M059J (cell line): ENCODE measurements at places on chromosomes 1 and 21.
A peak's percentile ranks its signal among the peaks of the same experiment; 100 is the strongest.

DNA sequence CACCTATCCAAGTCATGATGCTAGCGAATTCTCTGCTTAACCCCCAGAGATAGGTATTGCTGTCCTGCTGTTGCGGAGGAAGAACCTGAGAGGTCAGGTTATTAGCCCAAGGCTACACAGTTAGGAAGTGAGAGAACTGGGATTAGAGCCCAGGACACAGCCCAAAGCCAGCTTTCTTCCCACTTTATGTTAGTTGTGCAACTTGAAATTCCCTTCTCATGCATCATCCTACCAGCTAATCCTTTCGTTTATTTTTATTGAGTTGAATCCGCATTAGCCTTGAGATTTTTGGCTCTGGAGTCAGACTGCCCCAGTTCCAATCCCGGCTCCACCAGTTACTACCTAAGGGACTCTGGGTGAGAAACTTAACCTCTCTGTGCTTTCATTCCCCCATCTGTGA, 65.4 kb downstream of the PLEKHA6 start:
- DNase-seq, result peak; percentile 97

DNA sequence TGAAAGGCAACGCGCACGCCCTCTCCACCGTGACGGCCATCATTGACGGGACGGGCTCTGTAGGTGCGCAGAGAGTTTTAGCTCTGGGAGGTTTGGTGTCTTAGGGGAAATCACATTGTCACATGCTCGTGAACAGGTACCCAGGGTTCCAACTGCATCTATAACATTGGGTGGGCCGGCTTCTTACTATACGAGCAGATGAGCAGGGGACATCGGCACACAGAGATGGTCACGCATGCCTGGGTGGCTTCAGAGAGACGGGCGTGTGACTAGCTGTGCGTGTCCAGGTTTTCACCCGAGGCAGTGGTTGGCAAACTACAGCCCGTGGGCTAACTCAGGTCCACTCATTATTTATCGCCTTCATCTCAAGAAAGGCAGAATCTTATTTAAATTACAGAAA, 54.7 kb downstream of the SLC37A1 start:
- no peak for DNase-seq

- DNase-seq, result no peak
Measured at GRCh38 chr1:3548895-3549294, 62.4 kb downstream of the MEGF6 start.

GRCh38 chr1:43319288-43319687, 18.3 kb upstream of the MPL start:
- no peak for DNase-seq

- DNase-seq, result no peak
Measured at GRCh38 chr1:23039308-23039826, 20.1 kb downstream of the KDM1A start.

DNA sequence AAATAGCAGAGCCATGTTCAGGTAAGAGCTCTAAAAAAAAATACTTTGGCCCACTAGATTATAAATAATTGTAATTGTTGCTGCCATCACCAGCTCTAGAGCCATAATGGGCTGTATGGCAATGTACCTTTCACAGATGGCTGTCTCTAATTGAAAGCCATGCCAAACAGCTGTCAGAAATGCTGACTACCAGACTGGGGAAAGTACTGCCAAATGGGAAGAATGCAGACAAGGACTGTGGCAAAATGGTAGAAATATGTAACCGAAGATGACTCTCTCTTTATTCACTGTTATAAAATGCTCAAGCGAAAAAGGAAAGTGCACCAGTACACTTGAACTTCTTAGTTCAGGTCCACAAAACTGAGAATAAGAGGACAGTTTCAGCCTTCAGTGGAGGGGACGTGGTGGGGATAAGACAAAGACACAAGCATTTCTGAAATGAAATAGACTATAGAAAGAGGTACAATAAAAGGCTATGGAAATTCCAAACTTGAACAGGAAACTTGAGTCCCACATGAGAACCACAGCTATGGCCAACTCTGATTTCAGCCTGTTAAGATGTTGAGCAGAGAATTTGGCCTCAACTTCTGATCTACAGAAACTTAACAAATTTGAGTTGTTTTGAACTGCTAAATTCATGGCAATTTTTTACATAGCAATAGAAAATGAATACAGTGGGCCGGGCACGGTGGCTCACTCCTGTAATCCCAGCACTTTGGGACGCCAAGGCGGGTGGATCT, 46.5 kb upstream of the LPGAT1 start:
- DNase-seq, result no peak

GRCh38 chr1:7293702-7294629, 477.1 kb upstream of the VAMP3 start:
- no peak for DNase-seq

DNA sequence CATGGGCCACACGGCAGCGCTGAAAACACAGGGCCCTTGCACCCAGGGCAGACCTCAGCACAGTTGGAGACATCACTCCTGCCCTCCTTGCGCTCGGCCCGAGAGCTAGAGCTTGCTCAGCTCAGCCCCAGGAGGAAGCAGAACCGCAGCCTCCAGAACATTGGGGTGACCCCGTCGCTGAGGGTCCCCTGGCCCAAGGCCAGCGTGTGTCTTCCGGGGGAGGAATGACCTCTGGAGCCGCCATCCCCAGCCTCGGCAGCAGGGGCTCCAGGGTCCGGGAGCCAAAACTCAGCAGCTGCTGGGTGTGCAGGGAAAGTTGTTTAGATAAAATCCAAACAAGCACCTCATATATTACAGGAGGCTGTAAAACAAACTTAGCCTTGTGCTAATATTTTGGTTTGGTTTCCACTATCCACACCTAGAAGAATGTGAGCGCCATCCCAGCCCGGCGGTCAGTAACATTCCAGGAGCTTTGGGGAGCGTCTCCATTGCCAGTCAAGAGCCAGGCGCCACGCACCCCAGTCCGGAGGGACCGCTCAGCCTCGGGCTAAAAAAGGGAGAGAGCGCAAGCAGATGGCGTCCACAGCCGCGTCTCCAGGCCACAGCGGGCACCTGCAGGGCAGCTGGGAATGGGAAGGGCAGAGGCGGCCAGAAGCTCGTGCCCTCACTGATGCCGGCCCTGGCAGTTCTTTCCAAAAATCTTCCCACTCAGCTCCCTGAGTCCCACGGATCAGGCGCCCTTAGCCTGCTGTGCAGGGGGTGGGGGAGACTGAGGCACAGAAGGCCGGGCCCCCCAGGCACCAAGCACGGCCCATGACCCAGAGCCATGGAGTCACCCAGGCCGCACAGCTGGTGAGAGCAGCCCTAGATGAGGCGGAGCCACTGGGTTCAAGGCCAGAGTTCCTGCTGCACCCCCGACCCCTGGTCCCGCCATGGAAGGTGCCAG, 52.0 kb downstream of the SLX9 start:
- DNase-seq, result no peak

DNA sequence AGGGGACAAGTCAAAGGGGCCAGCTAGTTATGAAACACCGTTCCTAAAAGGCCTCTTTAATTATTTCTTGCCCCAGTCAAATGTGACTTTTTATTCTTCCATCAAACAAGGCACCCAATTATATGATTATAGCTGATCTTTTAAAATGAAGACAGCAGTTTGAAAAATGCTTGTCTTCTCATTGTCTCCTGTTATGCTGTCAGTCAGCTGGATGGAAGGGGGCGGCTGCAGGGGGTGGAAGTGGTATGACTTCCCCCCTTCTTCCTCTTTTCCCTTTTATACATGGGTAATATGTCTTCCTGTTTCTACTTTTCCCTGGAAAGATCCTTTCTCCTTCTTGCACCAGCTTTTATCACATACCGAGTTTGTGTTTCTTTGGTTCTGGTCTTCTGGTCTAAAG, 25.8 kb upstream of the KCNA10 start:
- no peak for DNase-seq

DNA sequence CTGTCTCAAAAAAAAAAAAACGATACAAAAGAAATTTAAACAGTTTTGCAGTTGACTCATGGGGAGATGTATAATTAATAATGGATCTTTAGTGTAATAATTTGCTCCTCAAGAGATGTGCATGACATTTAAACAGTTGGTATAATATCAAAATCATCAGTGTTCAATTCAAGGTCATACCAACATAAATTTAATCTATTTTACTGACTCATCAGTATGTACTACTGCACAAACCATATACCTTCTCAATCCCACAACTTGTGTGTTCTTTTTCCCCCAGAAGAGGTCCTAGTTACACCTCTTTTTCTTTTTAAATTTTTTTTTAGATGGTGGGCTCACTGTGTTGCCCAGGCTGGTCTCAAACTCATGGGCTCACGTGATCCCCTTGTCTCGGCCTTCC, 23.6 kb downstream of the CDKN2C start:
- DNase-seq, result no peak

DNA sequence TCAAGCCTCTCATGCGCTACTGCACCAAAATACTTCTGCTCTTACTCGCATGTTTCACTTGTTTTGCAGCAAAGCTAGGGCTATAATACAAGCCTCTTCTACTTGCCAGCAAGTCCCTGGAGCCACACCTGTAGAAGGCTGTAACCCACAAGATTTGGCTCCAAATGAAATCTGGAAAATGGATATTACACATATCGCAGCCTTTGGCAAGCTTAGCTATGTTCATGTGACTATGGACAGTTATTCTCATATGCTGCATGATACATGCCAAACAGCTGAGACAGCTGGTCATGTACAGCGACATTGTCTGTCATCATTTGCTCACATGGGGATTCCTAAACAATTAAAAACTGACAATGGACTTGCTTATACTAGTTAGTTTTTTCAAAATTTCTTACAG, 270.3 kb downstream of the COL11A1 start:
- no peak for DNase-seq

DNA sequence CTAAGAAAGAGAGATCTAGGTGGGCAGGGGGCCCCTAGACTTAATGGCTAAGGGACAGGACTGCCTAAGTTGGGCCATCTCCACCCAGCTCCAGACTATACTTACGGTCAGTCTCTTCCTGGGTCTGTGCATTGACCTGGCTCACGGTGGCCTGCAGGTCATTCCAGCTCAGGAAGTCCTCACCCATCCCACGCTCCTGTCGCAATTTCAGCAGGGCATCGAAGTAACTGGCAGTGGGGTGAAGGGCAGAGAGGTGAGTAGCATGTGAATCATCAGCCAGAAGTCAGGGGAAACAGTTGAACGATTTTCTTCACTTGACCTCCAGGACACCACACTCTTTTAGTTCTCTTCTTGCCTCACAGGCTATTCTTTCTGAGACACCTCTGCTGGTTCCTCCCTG, 20.5 kb downstream of the IQGAP3 start:
- DNase-seq, result peak; percentile 81

DNA sequence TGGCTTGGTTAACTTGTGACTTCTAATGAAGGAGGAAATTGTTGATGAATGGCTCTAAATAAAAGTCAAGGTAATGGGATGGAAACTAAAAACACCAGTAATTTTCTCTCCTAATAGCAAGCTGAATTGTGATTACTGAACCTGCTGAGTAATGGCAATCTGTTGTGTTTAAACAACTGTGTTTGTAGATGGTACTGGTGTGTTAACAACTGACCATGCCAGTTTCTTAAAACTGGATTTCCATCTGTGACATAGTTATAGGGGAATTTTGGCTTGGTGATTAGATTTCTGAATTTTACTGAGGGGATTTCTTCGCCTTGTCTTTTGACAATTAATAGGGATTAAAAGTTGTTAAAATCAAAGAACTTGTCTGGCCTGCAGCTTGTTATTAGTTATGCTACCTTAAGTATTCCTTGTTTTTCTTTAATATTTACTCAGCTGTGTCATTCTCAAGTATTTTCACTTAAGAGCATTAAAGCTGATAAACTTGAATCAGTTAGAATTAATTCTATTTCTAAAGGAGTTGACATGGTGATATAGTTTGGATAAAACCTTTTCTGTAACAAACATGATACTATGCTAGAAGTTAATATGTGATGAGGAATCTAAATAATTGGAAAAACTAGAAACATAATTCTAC, 7.9 kb upstream of the ERO1B start:
- no peak for DNase-seq

- DNase-seq, result peak; percentile 76
Measured at GRCh38 chr1:208652296-208653160, 408.3 kb upstream of the PLXNA2 start.

GRCh38 chr1:218823291-218823900, 350.3 kb upstream of the LYPLAL1 start:
- DNase-seq, result peak; percentile 83

- DNase-seq, result peak; percentile 65
Measured at GRCh38 chr1:166905136-166905535, 29.1 kb upstream of the TADA1 start.

- no peak for DNase-seq
Measured at GRCh38 chr1:115505148-115505571, 136.6 kb upstream of the VANGL1 start.

DNA sequence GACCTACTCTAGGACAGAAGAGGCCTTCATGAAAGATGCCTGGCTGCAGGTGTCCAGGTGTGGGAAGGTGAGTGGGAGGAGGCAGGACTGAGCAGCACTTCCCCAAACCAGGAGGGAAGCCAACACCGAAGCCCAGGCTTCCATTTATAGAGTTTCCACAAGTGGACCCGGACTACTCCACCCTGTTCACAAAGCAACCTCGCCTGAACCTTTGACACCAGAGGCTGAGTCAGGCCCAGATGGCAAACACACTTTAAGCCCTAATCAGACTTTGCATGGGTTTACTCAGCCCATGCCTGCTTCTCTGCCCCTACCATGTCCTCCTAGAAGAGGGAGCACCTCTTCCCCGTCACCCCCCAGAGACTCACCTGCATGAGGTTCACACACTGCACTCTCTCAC, 14.0 kb downstream of the PRR9 start:
- no peak for DNase-seq

GRCh38 chr1:246572785-246573184, 6.5 kb downstream of the CNST start:
- no peak for DNase-seq

DNA sequence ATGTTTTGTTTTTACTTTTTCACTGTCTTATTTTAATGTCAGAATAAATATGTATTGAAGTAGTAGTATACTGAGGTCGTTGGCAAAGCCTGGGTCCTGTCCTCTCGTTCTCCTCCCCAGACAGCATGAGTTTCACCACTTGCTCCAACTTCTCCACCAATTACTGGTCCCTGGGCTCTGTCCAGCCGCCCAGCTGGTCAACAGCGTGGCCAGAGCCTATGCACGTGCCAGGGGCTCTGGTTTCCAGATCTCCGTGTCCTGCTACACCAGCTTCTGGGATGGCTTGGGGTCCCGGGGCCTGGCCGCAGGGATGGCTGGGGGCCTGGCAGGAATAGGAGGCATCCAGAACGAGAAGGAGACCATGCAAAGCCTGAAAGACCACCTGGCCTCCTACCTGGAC, 19.3 kb downstream of the PTPN14 start:
- no peak for DNase-seq

DNA sequence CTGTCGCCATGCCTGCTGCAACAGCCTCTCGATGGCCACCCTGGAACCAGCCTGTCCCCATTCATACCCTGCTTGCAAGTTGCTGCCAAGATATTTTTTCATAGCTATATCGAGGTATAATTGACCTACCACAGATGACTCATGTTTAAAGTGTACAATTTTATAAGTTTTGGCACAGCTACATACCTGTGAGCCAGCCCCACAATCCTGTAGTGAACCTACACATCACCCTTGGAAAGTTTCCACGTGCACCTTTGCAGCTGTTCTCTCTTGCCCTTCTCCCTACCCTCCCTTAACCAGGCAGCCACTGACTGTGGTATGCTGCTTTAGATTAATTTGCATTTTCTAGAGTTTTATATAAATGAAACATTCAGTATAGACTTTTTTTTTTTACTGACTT, 23.0 kb upstream of the KCNJ6 start:
- DNase-seq, result peak; percentile 43

GRCh38 chr1:20074055-20074724, 4.2 kb downstream of the PLA2G5 start:
- DNase-seq, result peak; percentile 48
